Activated CD4-positive, alpha-beta T cell treated with anti-CD3 and anti-CD28 coated beads, Interleukin-2, amount 50 U/mL, for 48 hours (primary cell): ENCODE measurements at places on chromosomes 5 and 9.

DNA sequence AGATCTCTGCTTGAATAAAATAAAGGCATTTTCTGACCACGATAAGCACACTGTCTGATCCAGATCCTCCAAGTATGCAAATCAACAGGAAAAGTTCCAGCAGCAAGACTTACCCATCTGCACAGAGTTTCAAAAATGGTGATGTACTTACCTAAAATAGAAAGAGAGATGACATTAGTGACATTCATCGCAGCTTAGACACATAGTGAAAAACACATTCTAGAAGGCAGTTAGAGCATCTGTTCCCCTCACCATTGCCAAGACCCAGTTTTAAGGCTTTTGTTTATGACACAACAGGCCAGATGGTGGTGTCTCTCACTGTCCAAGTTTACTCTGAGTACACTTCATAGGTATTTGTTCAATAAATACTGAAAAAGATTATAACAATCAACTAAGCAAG lies 207.7 kb downstream of the PDE4D start:
- no peak for DNase-seq

GRCh38 chr5:57348376-57349140 lies 134.1 kb downstream of the ACTBL2 start:
- no peak for DNase-seq

GRCh38 chr5:53928641-53929040 lies 368.2 kb downstream of the NDUFS4 start:
- no peak for DNase-seq

- DNase-seq: no peak
Measured at GRCh38 chr9:130490981-130491380, 46.2 kb downstream of the ASS1 start.

DNA sequence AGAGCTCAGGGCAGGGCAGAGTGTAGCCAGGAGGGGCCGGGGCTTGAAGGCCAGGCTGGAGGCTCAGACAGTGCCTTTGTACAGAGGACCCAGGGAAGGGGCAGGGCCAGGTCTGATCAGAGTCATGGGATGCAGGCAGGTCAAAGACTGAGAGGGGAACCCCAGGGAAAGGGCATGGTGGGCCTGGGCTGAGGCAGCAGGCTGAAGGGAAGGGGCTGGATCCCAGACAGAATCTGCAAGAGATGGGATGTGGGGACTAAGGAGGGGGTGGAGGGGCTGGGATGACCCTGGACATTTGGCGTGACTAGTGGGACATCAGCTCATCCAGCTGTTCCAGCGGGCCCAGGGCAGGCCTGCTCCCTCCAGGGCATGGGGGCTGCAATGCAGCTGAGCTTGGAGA lies 15.5 kb upstream of the MRNIP start:
- no peak for DNase-seq

- DNase-seq: peak; percentile 96
Measured at GRCh38 chr9:136849038-136849959, at the start of gene PHPT1. Gene PHPT1 (plus strand): TSS chr9:136849409. CDS start chr9:136849431, 22 bp downstream.

DNA sequence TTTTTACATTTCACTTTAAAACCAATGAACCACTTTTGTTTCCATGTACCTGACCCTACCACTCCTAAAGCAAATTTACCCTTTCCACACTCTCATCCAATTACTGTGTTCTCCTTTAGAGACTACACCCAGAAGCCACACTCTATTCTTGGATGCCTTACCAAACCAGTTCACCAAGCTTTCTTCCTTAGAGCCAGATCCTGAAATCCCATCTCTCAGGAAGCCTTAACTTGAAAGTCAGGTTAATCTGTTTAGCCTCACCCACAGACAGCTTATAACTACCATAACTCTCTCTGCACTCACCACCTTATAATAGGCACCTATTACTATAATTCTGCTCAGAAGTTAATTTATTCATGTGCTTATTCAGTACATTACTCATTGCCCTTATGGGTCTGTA lies 4.3 kb downstream of the CSNK1A1 start:
- DNase-seq: no peak

DNA sequence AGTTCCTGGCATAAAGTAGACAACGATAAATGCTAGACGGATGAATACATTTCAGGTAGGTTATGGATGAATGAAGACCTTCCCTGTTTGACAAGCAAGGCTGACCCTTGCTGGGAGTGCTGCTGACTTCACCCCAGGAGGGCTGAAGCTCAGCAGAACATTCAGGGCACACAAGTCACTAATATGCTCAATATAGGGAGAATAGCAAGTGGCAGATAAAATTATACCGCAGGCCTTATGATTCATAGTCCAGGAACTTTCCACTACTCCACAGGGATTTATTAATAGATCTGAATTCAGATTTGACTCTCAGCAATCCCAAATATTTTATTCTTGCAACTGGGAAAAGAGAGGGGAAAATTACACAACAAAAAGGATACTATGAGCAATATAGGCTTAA lies 38.2 kb upstream of the GRAMD2B start:
- no peak for DNase-seq

DNA sequence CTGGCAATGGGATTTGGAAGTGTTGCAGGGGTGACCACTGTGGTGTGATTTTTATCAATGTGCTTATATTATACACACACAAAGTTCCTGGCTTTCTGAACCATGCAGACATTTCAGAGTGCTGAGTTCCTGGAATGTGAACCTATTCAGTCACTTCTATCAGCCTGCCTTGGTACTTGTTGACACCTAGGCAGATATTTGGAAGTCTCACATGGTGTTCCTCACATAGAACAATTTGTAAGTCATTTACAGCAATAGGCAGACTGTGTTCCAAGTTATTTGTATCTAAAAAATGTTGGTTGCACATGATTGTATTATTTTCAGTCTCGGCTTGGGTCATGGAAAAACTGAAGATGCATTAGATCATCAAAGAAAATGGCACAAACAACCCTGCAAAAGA lies 182.2 kb downstream of the SREK1 start:
- no peak for DNase-seq

DNA sequence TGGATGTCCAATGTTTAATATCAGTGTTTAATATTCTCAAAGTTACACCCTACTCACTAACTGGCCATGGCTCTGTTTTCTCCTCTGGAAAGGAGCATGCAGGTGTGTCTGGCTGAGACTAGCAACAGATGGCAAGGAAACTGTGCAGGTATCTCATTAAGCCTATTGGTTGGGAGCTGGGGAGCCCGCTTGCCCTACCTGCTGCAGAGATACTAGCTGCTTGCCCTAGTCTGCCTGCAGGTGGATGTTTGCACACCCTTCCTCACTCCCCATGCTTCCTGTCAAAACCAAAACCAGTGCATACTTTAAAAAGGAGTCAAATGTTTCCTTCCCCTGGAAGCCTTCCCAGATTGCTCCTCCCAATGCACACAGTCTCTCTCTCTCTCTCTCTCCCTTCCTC lies 228.3 kb upstream of the RASEF start:
- no peak for DNase-seq

DNA sequence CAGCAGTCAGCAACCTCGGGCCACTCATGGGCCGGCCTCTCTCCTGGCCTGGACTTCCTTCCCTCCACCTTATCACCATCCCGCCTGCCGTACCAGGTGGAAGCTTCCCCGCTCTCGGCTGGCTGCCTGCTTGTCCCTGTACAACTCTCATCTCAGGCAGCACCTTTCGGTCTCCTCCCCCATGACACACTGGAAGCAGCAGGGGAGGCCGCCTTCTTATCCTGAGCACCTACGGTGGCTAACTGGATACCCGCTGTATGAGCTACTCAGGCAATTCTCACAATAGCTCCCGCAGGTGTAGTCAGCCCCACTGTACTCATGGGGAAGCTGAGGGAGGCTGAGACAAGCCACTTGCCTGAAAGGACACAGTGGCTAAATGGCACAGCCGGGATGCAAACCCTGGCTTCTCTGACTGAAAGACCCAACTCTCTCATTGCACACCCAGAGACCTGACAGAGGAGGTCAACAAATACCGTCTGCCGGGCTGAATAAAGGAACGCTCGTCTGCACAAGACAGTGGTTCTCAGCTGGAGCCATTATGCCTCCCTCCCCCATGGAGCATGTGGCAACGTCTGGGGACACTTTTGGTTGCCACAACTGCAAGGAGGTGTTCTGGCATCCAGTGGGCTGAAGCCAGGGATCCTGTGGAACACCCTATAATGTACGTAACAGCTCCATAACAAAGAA lies 9.6 kb downstream of the STK10 start:
- DNase-seq: no peak

GRCh38 chr5:113112435-113112834 lies 135.8 kb downstream of the DCP2 start:
- no peak for DNase-seq

DNA sequence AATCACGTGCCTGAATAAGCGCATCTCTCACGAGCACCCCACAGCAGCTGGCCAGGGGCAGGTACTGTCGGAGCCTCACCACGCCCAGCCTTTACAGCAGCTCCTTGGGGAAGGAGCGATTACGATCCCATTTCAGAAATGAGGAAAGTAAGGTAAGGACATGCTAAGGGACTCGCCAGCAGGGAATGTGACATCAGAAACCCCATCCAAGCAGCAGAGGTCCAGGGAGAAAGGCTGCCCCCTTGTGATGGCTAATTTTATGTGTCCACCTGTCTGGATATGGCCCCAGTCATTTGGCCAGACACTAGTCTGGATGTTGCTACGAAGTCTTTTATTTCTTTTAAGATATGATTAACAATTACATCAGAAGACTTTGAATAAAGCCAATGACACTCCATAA lies 77.3 kb downstream of the UBE2QL1 start:
- DNase-seq: peak; percentile 6

DNA sequence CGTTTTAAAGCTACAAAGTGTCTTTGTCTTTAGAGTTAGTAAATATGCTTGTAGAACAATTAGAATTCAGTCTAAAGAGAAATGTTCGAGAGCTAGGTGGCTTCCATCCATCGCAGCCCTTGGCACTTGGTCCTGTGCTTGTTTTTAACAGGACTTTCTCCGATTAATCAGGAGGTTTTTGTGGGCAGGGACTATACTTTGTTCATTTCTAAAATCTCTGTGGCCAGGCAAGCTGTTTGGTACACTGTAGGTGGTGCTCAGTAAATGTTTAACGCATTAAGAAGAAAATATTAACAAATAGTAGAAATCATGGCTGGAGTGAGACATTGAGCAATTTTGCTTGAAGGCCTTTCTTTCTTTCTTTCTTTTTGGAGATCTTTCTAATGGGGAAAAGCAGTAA lies 20.8 kb downstream of the AGXT2 start:
- no peak for DNase-seq
